Activated naive CD4-positive, alpha-beta T cell treated with anti-CD3 and anti-CD28 coated beads, Interleukin-2, amount 50 U/mL, for 16 hours (primary cell): ENCODE measurements at places on chromosomes 5 and 9.

DNA sequence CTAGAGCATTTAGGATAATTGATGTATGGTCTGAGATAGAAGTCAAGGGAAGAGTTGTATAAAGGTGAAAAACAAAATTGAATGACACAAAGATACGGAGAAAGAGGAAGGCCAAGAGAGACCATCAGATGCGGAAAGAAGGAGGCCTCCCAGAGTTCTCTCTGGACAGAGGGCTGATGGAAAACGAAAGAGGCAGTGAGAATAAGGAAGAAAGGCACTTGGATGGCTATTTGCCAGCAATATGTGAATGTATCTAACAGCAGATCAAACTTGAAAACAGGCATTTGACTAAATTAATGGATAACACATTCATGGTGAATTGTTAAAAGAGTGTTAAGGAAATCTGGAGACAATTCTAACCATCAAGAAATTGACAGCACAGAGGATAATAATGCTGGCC is 2.4 kb upstream of the DOCK8 start:
- no peak for DNase-seq

DNA sequence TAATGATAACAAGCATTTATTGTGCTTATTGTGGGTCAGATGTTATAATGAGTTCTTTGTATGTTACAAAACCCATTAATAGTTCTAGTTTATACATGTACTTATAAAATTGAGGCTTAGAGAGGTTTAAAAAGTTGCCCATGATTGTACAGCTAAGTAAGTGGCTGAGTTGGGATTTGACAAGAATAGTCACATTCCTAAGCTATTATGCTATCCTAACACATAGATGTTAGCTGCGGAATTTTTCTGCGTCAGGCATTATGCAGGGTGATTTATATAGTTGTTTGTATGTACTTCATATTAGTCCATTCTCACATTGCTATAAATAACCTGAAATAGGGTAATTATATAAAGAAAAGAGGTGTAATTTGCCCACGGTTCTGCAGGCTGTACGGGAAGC is 12.5 kb downstream of the COMMD10 start:
- DNase-seq: no peak

DNA sequence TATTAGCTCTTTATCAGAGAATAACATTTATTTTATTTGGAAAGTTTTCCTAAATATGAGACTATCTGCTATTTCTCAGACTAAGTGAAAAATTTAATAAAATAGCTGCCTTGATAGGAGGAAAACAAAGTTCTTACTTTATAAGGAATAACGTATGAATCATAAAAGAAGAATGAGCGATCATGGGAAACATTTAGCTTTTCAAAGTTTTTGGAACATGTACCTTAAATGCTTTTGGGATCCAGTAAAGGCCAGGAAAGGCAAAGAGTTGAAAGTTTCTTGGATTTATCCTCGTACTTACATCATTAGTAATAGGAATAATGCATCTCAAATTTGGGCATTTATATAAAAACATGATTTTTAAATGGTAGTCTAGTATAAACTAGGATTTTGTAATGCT is 19.4 kb downstream of the OGN start:
- no peak for DNase-seq

- no peak for DNase-seq
Observed at GRCh38 chr5:81247441-81247972, 14.4 kb downstream of the CKMT2 start.

DNA sequence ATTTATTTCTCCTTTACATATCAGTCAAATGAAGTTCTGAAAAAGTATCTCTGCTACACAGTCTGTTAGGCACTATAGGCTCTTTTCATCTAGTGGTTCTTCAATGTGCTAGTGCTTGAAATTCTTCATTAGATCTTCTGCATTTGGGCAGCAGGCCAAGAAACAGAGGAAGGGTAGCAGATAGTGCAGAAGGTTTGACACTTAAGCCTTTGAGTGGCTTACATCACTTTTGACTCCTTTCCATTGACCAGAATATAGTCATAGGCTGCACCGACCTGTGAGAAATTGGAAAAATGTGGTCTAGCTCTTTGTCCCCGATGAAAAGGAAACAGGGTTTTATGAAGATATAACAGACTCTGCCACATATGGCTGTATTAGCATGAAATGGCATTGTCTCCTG is 459.5 kb upstream of the PTGER4 start:
- DNase-seq: no peak

DNA sequence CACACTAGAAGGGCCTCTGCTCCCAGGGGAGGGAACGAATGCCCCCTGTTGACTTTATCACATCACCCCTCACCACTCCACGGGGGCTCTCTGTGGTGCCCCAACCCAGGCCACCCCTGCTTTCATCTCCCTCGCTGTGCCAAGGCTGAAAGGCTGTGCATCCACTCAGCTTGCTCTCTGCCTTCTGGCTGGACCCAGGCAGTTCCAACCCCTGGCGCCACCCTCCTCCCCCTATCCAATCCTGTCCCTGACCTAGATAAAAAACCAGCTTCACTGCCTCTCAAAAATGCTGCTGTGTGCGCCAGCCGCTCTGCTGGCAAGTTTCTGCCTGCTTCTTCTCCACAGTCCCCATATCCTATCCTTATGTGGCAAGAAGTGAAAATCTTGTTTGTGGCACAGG is 22.4 kb upstream of the CORO2A start:
- DNase-seq: no peak

DNA sequence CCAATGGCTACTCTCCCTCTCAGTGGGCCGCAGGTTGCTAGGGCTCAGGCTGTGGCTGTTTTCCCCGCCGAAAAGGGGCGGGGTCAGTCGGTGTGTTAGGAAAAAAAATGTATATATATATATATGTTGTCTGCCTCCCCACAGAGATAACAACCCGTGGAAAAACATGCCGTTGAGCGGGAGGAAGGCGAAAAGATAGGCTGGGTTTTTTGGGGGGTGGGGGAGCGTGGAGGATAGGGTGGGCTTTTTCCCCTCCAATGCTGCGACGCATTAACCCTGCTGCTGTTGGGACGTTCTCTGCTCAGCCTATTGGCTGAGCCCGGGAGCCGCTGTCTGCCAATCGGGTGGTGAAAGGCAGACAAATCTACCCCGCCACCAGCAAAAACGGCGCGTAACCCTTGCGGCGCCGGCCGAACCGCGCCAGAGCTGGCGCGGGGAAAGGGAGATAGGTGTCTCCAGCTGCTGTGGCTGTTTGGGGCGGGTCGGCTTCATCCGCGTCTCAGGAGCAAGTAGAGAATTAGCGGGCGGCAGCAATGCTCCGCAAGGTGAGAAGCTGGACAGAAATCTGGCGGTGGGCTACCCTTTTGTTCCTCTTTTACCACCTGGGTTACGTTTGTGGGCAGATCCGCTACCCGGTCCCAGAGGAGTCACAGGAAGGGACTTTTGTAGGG is at the start of gene PCDHGC4:
Gene PCDHGC4 (plus strand): TSS at position 390 of the 671 bp plus-strand sequence. CDS start 144 bp downstream, at position 534.
- DNase-seq: no peak

DNA sequence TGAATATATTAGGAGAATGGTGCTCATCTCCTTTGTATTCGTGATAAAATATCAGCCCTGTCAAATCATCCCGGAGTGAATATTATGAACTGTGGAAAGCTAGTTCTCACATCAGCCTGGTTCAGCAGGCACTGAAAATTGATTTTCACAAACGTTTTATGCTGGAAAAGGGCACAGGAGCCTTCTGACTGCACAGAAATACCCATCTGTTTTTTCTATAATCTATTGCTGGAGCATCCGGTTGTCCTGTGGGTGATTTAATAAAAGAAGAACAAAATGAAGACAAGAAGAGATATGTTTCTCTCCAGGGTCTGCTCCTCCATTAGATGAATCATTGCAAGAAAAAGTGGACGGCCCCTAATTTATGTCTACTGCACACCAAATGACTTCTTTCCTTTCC is 85.3 kb downstream of the PRLR start:
- no peak for DNase-seq

DNA sequence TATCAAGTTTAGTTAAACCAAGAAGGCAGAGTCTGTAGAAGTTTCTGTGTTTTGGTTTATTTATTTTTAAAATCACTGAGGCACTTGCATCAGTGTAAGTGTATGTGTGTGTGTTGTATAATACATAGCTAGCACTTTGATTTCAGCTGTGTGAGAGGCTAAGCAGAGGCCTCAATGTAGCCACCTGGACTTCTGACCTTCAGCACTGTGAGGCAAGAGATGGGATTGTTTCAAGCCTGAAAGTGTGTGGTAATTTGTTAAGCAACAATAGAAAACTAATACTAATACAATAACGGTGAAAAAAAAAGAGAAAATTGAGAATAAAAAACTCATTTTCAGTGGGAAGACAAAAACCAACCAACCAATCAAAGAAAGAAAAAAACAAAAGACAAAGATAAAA is 327.3 kb downstream of the CDH18 start:
- DNase-seq: no peak

DNA sequence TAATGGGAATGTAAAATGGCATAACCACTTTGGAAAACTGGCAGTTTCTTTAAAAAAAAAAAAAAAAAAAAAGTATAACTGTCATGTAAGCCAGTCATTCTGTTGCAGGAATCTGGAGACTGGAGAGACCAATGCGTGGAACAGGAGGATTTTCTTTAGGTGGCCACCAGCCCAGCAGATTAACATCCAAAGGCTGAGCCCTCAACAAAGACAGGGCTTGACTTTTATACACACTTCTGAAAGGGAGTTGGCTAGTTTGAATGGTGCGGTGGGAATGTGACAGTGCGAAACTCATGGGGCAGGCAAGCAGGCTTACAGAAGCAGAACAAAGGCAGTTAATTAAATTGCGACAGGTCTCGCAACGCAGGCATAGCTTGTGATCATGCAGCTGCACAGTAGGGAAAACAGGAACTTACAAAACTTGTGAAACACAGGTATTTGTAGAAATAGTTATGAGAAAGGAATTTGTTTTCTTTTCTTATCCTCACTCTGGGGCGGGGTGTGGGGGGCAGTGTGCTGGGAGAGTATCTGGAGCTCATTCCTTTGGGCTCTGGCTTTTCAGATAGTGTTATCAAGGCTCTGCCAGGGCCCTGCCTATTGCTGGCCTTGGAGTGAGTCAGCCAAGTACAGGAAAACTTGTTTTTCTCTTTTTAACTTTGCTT is 12.0 kb downstream of the UIMC1 start:
- DNase-seq: no peak

- DNase-seq: no peak
Observed at GRCh38 chr5:59371525-59372127, 521.9 kb downstream of the PDE4D start.

DNA sequence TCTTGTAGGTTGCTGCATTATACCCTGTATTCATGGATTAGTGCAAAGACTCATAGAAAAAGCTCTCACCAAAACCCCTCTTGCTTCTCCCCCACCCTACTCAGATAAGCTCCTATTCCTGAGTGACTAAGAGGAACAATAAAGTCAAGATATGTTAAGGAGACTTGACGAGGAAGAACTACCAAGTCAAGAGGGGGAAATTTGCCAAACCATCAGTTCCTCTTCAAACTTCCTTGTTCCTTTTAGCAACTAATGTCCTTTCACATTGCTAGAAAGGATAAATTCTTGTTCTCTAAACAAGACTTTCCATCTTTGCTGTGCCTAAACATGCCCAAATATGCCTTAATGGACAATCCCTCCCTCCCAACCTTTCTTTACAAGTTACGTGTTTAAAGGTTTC is 27.0 kb downstream of the CNOT8 start:
- no peak for DNase-seq

- peak; percentile 77 for DNase-seq
Observed at GRCh38 chr5:132386644-132387286, 17.3 kb downstream of the SLC22A5 start.

- no peak for DNase-seq
Observed at GRCh38 chr9:125885405-125886034, 138.3 kb downstream of the PBX3 start.

GRCh38 chr9:85700330-85700729 is 41.4 kb downstream of the AGTPBP1 start:
- no peak for DNase-seq

- DNase-seq: peak; percentile 35
Observed at GRCh38 chr5:66171349-66172344, 27.5 kb downstream of the SREK1 start.

DNA sequence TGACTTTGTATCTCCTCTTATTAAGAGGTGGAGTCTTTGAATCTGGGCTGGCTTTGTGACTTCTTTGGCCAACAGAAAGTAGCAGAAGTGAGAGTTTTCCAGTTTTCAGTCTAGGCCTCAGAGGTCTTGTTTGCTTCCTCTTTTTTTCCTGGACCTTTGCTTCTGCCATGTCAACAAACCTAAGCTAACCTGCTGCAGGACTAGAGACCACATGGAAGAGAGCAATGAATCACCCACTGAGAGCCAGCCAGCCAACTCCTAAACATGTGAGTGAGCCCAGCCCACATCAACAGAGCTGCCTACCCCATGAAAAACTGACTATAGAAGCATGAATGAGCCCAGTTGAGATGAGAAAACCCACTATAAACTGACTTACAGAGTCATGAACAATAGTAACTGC is 29.9 kb downstream of the MRPL22 start:
- no peak for DNase-seq

- no peak for DNase-seq
Observed at GRCh38 chr5:81209386-81209785, 23.7 kb upstream of the CKMT2 start.

GRCh38 chr9:76034049-76034448 is 143.6 kb downstream of the PCSK5 start:
- no peak for DNase-seq

- DNase-seq: no peak
Observed at GRCh38 chr9:89379031-89379430, 60.7 kb downstream of the SECISBP2 start.

DNA sequence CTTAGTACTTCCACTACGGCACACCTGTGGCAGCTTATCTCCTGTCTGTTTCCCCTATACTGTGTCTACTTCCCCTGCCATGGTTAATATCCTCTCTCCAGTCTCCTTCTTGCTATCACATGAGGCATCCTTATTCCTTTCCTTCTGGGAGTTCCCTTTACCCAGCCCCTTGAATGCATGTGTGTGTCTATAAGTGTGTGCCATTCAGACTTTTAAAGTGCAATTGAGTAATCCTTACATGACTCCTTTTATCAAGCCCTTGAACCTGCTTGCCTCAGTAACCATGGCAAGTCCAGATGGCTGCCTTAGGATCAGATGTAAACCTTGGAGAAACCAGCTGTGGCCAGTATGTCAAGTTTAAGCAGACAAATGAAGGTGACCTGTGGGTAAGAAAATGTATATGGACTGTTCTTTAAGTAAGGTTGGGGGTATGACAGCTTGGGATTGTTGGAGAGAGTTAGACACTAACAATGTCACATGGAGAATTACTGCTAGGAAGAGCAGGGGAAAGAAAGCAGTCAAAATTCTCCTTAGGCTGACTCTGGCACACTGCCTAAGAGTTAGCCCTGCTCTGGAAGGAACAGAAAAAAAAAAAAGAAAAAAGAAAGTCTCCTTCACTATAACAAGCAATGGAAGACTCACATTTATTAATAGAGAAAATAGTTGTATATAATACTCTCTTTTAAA is 142.1 kb downstream of the HINT1 start:
- no peak for DNase-seq

- DNase-seq: no peak
Observed at GRCh38 chr5:124728968-124729332, 17.5 kb downstream of the ZNF608 start.

DNA sequence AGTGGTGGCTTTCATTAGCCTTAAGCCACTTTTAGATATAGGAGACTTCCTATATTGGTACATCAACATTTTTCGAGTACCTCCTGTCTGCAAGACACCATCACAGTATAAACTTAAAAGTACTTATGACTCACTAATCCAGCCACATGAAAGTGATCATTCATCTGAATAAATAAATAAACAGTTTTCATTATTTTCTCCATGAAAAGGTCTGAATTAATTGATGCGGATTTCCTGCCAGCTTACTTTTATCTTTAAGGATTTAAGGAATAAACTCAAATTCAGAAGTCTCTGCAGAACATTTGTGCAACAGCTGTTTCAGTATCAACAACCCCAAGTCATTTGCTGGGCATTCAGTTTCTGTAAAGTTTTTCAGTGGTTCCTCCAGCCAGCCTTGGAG is 4.0 kb downstream of the SAP30L start:
- no peak for DNase-seq

GRCh38 chr5:108295578-108296368 is 86.1 kb downstream of the FBXL17 start:
- DNase-seq: no peak
